ENCODE measurements at places on chromosomes 3 and 15. TPM values are rescaled to one million over a fixed set of nuclear protein-coding genes. Genes with fewer than 3 reads are reported as not detected.

ONECUT1 gene
- not detected for total RNA-seq

GRCh38 chr3:25349828-25350724, 78.0 kb upstream of the RARB start:
- no peak overlapping the region for H3K27ac ChIP-seq
- no peaks in the 10 kb centered on the region for H3K4me1 ChIP-seq
- no peak overlapping the region for H3K4me3 ChIP-seq
- H3K27me3 ChIP-seq = no peaks in the 10 kb centered on the region
- DNase-seq = no peak

DNA sequence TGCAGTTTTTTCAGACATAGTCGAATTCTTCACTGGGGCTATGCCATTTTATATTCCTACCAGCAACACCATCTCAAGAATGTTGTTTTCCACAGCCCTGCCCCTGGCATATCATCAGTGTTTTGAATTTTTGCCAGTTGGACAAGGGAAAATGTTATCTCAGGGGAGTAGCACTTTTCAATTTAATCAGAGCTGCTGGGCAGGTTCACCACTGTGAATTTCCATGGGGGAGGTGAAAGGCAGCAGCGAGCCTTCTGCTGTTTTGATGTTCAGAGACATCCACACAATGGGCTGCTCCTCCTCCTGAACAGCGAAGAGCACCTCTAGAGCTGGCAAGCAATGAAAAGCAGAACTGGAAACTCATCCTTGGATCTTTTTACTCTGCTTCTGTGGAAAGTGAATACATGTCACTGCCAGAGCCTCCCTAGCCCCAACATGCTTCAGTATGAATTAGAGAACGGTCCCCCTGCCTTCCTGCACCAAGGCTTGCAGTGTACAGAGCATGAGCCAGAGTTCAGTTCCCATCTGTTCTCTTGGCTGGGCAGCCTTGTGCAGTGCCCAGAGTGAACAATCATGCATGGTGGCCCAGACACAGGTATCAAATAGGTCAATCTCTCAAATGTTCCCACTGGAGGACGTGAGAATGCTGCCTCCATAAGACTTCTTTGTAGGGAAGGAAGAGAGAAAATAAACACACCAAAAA, 56.1 kb upstream of the RAD18 start:
- no peaks in the 10 kb centered on the region for H3K36me3 ChIP-seq
- no peaks in the 10 kb centered on the region for H3K27me3 ChIP-seq
- no peak overlapping the region for H3K27ac ChIP-seq

TMEM207 gene
- not detected for total RNA-seq

DNA sequence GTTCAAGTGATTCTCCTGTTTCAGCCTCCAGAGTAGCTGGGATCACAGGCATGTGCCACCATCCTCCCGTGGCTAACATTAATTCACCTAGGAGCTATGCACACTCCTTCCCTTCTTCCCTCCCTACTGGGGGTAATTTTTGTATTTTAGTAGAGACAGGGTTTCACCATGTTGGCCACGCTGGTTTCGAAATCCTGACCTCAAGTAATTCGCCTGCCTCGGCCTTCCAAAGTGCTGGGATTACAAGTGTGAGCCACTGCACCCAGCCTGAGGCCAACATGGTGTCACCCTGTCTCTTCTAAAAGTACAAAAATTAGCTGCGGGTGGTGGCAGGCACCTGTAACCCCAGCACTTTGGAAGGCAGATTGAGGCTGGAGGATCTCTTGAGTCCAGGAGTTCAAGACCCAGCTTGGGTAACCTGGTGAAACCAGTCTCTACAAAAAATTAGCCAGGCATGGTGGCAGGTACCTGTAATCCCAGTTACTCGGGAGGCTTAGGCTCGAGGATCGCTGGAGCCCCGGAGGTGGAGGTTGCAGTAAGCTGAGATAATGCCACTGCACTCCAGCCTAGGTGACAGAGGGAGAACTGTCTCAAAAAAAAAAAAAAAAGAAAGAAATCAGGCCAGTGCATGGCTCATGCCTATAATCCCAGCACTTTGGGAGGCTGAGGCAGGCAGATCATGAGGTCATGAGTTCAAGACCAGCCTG, 6.1 kb downstream of the RNU5B-1 start:
- H3K27ac ChIP-seq = no peak overlapping the region
- H3K36me3 ChIP-seq = no peaks in the 10 kb centered on the region
- H3K4me1 ChIP-seq = peaks cover 8% of the 10 kb centered on the region
- H3K27me3 ChIP-seq = peaks cover 4% of the 10 kb centered on the region

DNAH1 gene
- total RNA-seq = 25.2 TPM

DNA sequence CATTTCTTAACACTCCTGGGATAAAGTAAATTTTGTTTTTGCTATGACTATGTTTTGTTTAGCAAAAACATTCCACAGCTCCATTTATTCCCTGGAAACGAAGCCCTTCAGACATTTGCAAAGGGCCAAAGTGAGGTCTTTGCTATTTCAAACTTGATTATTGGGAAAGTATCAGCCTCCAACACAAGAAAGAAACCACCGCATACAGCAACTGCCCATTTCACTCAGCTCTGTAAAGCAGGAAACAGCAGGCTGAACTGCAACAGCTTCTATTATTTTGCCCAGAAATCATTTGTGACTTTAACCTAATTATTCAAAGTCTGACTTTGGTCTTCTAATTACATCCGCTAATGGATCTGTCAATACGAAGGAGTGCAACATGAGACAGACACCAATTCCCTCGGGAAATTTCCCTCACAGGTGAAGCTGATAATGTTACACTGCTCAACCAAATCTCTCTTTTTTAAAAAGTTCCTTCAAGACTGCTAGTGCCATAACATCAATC, 72.1 kb downstream of the RFTN1 start:
- H3K36me3 ChIP-seq = peaks cover 16% of the 10 kb centered on the region
- no peak overlapping the region for H3K27ac ChIP-seq
- DNase-seq = no peak
- H3K4me3 ChIP-seq = no peak overlapping the region

- no peak for DNase-seq
- H3K36me3 ChIP-seq = peaks cover 6% of the 10 kb centered on the region
- H3K4me1 ChIP-seq = peaks cover 11% of the 10 kb centered on the region
- no peak overlapping the region for H3K4me3 ChIP-seq
- no peak overlapping the region for H3K27ac ChIP-seq
- H3K27me3 ChIP-seq = no peaks in the 10 kb centered on the region
Measured at GRCh38 chr3:153180860-153181372, 18.9 kb downstream of the RAP2B start.

UQCRC1 gene
- 150 TPM for total RNA-seq

DNA sequence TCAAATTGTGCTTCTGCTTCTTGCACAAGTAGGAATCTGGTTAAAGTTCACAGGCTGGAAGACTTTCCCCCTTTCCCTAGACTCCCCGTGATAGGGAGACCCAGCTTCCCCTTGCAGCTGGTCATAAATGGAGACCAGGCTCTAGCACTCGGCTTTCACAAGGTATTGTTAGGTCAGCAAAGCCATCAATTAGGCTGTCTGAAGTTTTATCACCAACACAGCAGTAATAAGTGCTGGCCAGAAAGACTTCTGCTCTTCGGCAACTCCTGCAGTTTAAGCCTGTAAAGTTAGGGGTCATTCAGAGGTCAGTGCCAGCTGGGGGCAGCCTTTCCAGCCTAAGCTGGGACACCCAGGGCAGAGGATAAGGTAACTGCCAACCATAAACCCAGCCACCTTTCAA, 203.4 kb downstream of the MEIS2 start:
- H3K27ac ChIP-seq = no peak overlapping the region
- H3K36me3 ChIP-seq = no peaks in the 10 kb centered on the region

- no peak for DNase-seq
- no peaks in the 10 kb centered on the region for H3K27me3 ChIP-seq
- no peaks in the 10 kb centered on the region for H3K4me1 ChIP-seq
- no peak overlapping the region for H3K4me3 ChIP-seq
- no peak overlapping the region for H3K27ac ChIP-seq
Measured at GRCh38 chr15:87672309-87673288, 583.9 kb downstream of the NTRK3 start.

DNA sequence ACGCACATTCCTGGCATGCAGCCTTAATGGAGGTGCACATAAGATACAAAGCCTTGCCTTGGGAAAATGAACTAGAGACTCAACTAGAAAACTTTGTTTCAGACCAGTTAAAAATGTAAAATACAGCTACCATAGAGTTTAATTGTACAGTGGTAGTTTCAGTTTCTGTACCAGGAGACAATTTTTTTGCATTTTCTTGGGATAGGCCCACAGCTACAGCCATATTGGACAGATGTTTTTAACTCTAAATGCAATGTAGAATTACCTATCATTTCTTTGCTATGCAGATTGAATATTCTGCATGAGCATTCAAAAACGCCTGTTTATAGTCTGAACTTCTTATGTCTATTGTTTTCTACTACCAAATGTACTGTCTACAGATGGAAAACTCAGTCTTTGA, 20.3 kb downstream of the DAZL start:
- no peak for DNase-seq
- H3K4me1 ChIP-seq = peaks cover 5% of the 10 kb centered on the region
- H3K36me3 ChIP-seq = no peaks in the 10 kb centered on the region
- H3K27ac ChIP-seq = no peak overlapping the region

EFL1 gene
- 28.4 TPM for total RNA-seq

Data from activated CD4-positive, alpha-beta T cell treated with anti-CD3 and anti-CD28 coated beads, Interleukin-2, amount 10 ng/mL, durations not matched to agents 7 days and 5 days (primary cell).